NCI-H187 (cell line): ENCODE measurements at places on chromosomes 11 and 22.
A peak's percentile ranks its signal among the peaks of the same experiment; 100 is the strongest.

DNA sequence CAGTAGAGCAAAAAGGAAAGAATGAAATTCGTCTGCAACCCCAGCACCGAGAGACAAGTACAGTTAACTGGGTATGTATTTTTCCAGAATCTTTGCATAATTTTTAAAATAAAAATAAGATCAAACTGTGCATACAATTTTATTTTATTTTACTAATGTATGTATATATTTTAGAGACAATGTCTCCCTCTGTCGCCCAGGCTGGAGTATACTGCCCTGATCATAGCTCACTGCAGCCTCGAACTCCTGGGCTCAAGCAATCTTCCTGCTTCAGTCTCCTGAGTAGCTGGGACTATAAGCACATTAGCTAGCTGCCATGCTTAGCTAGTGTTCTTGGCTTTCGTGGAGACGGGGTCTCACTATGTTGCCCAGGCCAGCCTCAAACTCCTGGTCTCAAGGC lies 18.8 kb upstream of the DRD2 start:
- DNase-seq: no peak

DNA sequence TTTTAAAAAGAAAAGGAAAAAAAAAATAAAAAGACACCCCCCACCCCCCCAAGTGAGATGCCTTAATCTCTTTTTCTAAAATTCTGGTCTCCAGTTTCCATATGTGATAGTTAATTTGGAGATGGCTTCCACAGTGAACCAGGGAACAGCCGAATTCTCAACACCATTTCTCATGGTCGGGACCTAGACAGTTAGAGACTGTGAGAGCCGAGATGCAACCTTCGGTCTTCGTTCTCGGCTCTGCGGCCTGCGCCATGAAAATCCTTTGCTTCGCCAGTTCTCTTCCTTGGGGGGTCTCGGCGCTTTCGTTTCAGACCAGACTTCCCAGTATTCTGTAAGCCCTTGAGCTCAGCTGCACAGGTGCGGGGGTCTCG lies 723 bp downstream of the CACNG2 start:
- DNase-seq: no peak

DNA sequence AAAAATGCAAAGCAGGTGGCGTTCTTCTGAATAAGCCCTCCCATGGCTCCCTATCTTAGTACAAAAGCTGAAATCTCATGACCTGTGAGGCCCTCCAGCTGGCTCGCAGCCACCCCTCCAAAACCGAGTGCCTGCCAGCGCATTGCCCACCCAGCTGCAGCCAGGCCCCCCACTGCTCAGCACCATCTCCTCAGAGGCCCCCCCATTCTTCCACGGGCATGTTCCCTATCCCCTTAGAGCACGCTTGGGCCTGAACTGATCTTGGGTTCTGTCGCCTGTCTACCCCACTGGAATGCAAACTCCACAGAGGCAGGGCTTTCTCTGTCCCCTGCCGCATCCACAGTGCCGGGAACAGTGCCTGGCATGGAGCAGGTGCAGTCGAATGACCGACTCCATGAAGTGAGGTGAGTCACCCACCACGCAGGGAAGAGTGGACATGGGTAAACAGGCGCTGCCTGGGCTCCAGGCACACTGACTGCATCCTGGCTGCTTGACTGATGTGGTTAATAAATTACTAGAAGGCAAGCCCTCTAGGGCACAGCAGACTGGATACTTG lies 11.3 kb upstream of the EFCAB6 start:
- DNase-seq: no peak

GRCh38 chr11:43833657-43834073 lies 47.0 kb upstream of the ALKBH3 start:
- DNase-seq: no peak

DNA sequence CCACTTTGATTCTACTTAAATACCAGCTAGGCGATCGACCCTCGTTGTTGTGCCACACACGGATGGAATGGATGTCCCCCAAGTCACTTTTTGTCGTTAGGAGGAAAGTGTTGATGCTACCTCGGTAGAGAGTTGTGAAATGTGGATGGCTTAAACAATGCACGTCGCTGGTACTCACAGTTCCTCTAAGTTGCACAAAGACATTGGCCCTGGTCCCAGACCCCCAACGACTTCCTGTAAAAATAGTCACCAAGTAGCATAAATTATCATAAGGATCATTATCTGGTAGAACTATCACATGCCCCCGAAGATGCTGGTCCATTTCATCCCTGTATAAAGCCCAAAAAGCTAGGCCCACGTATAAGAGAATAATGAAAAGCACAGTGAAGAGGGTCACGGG lies 3.8 kb downstream of the PKDREJ start:
- DNase-seq: no peak

DNA sequence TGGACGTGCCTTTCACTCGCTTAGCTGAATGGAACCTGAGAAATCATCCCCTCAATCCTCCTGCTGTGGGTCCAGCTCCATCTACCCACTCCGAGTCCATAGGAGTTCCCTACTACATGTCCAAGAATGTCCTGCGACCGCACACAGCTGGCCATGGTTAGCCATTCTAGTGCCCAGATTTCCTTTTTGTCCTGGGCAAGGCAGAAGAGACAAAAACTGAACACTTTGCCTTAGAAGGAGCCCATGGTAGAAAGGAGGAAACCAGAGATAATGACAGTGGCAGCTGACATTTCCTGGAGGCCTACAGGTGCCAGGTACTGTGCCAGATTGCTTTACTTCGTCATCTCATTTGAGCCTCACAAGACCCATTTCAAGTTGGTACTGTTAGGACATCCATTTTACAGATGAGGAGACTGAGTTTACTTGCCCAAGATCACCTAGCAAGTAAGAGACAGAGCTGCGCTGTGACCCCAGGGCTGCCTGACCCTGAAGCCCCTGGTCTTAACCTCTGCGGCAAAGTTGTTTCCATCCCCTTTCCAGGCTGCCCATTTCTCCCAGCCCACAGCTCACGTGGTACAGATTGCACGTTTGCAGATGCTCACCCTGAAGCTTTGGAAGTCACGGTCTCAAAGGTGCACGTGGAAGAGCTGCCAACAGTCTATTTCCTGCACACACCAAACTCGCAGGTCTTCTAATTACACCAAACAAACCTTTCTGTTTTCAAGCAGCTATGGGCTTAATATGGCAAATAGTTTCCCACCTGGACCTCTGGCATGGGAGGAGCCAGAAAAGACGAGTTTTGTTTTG lies 112.7 kb downstream of the ZBTB16 start:
- DNase-seq: no peak

DNA sequence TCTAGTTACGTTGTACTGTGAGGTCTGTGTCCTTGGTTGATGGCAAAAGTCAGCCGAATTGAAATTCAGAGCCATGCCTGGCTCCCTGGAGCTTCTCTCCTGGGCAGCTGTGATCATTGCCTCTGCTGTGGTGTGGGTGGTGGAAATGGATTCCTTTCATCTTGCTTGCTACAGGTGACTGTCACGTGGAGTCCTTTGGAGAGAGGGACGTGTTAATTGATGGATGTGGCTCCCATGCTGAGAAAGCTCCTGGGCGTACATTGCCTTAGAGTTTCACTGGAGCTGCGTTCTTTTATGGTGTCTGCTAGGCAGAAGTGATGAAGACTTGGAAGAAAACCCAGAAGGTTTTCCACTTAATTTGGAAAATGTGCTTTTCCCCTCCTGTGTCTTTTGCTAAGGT lies 41.9 kb upstream of the PPP6R3 start:
- DNase-seq: no peak

DNA sequence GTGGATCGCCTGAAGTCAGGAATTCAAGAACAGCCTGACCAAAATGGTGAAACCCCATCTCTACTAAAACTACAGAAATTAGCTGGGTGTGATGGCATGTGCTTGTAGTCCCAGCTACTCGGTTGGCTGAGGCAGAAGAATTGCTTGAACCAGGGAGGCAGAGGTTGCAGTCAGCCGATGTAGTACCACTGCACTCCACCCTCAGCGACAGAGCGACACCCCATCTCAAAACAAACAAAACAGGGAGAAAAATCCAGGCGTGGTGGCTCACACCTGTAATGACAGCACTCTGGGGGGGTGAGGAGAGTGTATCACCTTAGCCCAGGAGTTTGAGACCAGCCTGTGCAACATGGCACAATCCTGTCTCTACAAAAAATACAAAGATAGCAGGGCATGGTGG lies 802.3 kb upstream of the ARHGAP42 start:
- no peak for DNase-seq

GRCh38 chr11:1152316-1153104 lies 5.2 kb upstream of the MUC5AC start:
- no peak for DNase-seq

- no peak for DNase-seq
Measured at GRCh38 chr11:66089067-66089466, 19.0 kb downstream of the PACS1 start.

DNA sequence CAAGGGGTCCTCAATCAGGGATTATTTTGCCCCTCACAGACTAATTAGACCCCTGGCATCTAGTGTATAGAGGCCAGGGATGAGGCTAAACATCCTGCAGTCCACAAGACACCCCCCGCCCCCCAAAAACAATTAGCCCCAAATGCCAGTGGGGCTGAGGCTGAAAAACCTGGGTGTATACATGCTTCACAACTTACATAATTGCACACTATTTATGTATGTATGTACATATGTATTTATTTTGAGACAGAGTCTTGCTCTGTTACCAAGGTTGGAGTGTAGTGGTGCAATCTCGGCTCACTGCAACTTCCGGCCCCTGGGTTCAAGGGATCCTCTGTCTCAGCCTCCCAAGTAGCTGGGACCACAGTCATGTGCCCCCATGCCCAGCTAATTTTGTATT lies 28.8 kb upstream of the SHANK2 start:
- DNase-seq: no peak

DNA sequence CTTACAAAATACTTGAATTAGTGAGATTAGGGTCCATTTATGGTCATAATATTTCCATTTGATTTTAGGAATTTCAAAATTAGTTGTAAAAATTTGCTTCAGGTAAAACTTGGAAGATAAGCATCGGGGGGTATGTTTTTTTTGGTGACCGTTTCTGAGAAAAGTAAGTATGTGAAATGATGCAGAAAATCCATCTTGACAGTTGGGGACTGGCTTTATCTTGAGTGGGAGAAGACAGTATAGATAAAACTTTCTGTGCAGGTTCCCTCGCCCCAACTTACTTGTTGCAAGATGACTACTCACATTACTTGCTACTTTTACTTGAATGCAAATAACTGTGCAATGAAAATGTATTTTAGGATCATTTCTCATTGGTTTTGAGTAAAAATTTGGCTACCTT lies 49.5 kb downstream of the DNAJC24 start:
- DNase-seq: no peak

GRCh38 chr11:79487412-79487811 lies 46.6 kb upstream of the TENM4 start:
- DNase-seq: no peak

- no peak for DNase-seq
Measured at GRCh38 chr11:71499546-71499945, 27.5 kb upstream of the KRTAP5-7 start.

GRCh38 chr11:101202614-101203013 lies 73.0 kb upstream of the PGR start:
- DNase-seq: no peak

GRCh38 chr11:112613051-112613972 lies 347.9 kb upstream of the NCAM1 start:
- peak; percentile 42 for DNase-seq

- DNase-seq: no peak
Measured at GRCh38 chr11:9905501-9905951, 241.6 kb downstream of the SWAP70 start.

GRCh38 chr11:59247531-59248227 lies 35.0 kb upstream of the MPEG1 start:
- no peak for DNase-seq

- peak; percentile 35 for DNase-seq
Measured at GRCh38 chr22:29663180-29663821, 56.5 kb upstream of the CABP7 start.

- DNase-seq: no peak
Measured at GRCh38 chr11:66843776-66844495, 695 bp downstream of the RCE1 start.

DNA sequence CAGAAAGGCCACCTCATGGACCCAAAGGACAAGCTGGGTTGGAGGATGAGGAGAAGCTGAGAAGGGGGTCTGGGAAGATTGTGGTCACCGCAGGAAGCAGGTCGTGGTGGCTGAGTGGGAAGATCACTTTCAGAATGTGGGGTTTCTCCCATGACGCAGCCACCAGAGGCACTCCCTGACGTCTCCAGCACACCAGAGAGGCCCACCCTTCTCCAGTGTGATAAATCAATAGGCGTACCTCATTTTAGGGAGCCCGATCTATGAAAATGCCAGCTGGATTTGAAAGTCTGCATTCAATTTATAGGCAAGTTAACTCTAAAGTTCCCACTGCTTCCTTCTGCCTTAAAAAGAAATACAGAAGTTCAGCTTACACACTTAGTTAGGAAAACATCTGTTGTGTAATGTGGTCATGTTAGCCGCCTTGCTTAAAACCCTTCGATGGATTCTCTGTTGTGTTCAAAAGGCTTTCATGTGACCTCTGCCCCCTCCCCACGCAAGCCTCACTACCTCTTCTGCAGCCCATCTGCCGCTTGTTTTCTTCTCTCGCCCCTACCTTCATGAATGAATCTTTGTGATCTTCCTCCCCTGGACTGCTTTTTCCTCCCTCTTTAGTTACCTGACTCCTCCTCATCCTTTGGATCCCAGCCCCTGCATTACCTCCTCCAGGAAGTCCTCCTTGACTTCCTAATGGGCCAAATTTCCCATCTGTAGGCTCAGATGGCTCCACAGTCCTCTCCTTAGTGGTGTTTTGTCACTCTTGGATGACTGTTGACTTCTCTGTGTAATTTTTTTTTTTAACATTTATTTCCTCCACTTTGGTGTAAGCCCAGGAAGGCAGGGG lies 10.7 kb downstream of the TSPAN18 start:
- no peak for DNase-seq

GRCh38 chr11:129190087-129190486 lies 2.0 kb downstream of the ARHGAP32 start:
- no peak for DNase-seq

DNA sequence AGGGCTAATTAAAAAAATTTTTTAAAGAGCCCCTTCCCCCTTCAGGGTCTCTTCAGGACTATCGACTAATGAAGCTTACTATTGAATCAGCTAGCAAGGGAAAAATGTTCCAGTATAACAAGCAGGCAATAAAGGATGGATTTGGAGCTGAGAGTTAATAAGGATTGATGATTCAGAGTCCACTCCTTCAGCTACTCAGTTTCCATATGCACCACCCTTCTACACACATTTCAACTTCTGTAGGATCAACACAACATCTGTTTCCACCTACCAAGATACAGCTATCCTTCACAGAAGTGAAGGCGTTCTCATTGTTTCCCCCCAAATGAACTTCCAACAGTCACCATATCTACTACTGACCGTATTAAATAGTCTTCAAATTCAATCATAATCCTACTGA lies 6.6 kb upstream of the ALKBH3 start:
- DNase-seq: no peak

- DNase-seq: peak; percentile 36
Measured at GRCh38 chr11:6353367-6353987, 33.2 kb upstream of the CAVIN3 start.

GRCh38 chr11:118939953-118940598 lies 14.3 kb upstream of the BCL9L start:
- DNase-seq: no peak

DNA sequence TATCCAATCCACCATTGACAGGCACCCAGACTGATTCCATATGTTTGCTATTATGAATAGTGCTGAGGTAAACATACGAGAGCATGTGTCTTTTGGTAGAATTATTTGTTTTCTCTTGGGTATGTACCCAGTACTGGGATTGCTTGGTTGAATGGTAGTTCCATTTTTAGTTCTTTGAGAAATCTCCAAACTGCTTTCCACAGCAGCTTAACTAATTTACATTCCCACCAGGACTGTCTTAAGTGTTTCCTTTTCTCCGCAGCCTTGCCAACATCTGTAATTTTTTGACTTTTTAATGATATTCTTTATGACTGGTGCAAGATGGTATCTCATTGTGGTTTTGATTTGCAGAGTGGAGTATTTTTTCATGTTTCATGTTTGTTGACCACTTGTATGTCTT lies 8.3 kb downstream of the FDX1 start:
- no peak for DNase-seq
